ENCODE measurements at places on chromosomes 13 and 19. TPM values are rescaled to one million over a fixed set of nuclear protein-coding genes. Genes with fewer than 3 reads are reported as not detected.

The SIGLEC7 gene
- total RNA-seq, result not detected

The SH2D3A gene
- 0.95 TPM for total RNA-seq

The ZNF534 gene
- total RNA-seq, result not detected

The POSTN gene
- total RNA-seq, result 1.8 TPM

The KLK12 gene
- not detected for total RNA-seq

The ADGRE3 gene
- total RNA-seq, result not detected

The FXYD7 gene
- 0.85 TPM for total RNA-seq

The CGB1 gene
- not detected for total RNA-seq

The METTL21C gene
- total RNA-seq, result not detected

The SLC25A23 gene
- 39.9 TPM for total RNA-seq

The LRG1 gene
- 0.20 TPM for total RNA-seq

The ZNF253 gene
- 13.7 TPM for total RNA-seq

- no peak for DNase-seq
Observed at GRCh38 chr13:41402691-41403511, 54.4 kb upstream of the RGCC start.

GRCh38 chr13:27171244-27171826 is at the start of gene USP12:
Gene USP12 (minus strand): TSS chr13:27171811. CDS start chr13:27171639, 172 bp downstream.
- peak; percentile 54 for DNase-seq

- peak; percentile 89 for DNase-seq
Observed at GRCh38 chr13:30112602-30113435, 194.5 kb downstream of the KATNAL1 start.

DNA sequence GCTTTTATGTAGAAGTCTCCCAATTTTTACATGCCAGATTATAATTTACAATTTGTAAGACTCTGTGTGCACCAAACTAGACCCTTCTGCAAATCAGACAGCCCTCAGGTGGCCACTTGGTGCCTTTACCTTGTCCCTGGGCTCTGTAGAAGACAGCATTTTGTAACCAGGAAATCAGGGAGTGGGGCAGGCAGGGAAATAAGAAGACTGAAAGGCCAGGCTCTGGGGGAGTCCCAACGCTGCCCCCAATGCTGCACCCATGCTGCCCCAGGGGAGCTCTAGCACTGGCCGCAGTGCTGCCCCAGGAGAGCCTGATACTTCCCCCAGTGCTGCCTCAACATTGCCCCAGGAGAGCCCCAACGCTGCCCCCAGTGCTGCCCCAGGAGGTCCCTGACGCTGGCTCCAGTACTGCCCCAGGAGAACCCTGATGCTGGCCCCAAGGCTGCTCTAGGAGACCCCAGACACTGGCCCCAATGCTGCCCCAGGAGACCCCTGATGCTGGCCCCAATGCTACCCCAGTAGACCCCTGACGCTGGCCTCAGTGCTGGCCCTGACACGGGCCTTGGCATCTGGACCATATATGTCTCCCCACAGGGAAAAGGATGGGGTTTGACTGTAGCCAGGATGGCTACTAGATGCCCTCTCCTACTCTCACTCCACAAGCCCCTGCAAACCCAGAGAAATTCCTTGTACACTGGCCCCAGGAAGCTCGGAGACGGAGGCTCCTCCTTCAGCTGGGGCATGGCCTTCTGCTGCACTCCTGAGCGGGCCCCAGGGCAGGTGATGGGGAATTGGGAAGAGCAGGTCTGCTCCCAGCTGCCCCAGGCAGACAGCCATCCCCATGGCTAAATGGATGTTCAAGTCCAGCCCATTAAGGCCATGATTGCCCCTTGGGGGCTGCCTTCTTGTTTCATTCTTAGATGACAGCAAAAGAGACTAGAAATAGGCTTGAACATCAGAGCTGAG is 23.6 kb downstream of the VSTM2B start:
- DNase-seq, result no peak

GRCh38 chr13:40217675-40218074 is 448.8 kb downstream of the FOXO1 start:
- no peak for DNase-seq

- no peak for DNase-seq
Observed at GRCh38 chr19:52689843-52690368, 44.9 kb downstream of the ZNF611 start.

- DNase-seq, result no peak
Observed at GRCh38 chr13:112955271-112955937, 13.6 kb upstream of the MCF2L start.

DNA sequence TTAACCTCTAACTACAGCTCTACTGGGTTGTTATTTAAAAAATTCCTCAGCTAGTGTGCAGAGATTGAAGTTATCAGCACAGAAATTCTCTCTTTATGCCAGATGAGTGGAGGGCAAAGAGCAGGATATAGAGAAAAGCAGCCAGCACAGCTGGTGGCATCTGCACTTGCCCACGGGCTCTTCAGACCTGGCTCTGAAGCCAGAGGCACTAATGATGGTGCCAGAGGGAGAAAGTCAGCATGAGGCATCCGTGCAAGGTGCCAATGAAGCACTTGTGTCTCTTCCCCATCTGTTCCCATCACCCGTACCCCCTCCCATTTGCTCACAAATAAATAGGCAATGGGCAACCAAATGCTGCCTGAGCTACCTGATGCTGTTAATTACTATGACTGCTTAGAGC is 138.9 kb downstream of the OLFM4 start:
- peak; percentile 55 for DNase-seq

- DNase-seq, result no peak
Observed at GRCh38 chr13:75263741-75264407, 218.1 kb downstream of the TBC1D4 start.

DNA sequence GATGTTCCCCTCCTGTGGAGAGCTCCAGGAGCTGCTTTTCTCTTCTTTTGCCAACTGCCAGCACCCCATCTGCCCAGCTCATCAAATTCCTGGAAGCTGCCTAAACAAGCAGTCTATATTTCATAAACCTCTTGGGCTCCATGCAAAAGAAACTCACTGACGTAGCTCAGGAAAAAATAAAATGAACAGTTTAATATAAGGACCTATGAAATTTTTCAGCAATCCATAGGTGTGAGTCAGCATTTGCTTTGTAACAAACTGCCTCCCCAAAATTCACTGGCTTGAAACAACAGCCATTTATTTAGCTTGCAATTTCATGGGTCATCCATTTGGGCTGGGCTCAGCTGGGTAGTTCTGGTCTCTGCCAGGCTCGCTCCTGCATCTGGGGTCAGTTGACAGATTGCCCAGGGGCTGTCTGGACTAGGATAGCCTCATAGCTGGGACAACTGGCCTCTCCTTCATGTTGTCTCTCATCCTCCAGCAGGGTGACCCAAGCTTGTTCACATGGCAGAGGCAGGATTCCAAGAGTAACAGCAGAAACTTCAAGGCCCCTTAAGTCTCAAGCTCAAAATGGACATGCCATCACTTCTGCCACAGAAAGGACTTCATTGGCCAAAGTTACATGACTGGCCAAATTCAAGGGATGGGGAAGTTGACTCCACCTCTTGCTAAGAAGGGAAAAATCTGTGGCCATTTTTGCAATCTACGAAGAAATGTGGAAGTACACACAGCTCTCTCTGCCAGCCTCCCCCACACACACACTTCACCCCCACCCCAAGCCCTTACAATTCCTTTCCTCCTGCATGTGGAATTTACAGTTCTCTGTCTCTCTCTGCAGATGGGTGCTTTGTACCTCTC is 7.9 kb upstream of the PVR start:
- DNase-seq, result no peak

DNA sequence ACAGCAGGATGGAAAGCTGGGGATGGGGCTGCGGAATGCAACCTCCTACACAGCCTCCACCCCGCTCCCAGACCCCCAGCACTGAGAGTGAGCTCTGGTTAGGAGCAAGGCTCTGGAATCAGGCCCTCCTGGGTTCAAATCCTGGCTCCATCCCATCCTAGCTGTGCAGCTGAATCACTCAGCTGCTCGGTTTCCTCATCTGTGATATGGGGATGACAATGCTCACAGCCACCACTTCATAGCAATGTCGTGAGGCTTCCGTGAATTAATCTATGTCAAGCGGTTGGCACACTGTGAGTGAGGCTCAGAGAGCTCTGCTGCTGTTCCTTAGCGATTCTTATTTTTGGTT is 538 bp downstream of the ACP7 start:
- DNase-seq, result no peak

- DNase-seq, result no peak
Observed at GRCh38 chr19:29587518-29587986, 18.5 kb upstream of the POP4 start.

GRCh38 chr13:25798998-25799397 is 252.8 kb downstream of the SHISA2 start:
- DNase-seq, result no peak

DNA sequence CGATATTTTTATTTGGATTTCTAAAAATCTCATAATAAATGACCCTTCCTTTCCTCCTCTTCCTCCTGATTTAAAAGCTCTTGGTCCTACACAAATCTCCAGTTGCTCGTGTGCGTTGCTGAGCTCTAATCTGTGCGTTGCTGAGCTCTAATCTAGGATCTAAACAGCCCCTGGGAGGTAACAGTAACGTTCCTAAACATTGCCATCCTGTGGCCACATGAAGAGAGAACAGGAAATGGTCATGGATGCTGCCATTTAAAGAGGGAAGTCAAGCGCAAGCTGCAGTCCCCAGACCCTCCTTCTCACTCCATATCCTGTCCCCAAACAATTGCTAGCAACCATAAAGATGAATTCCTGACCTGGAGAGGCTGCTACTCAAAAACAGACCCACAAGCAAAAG is 170.8 kb downstream of the NUFIP1 start:
- peak; percentile 50 for DNase-seq

- DNase-seq, result peak; percentile 71
Observed at GRCh38 chr19:50719566-50719965, at the start of gene SHANK1. Gene SHANK1 (minus strand): TSS chr19:50719802. CDS start chr19:50716919, 2,883 bp downstream.

GRCh38 chr19:7969555-7969939 is 26.1 kb upstream of the TIMM44 start:
- no peak for DNase-seq

GRCh38 chr13:103514188-103514587 is 448.0 kb upstream of the SLC10A2 start:
- no peak for DNase-seq

DNA sequence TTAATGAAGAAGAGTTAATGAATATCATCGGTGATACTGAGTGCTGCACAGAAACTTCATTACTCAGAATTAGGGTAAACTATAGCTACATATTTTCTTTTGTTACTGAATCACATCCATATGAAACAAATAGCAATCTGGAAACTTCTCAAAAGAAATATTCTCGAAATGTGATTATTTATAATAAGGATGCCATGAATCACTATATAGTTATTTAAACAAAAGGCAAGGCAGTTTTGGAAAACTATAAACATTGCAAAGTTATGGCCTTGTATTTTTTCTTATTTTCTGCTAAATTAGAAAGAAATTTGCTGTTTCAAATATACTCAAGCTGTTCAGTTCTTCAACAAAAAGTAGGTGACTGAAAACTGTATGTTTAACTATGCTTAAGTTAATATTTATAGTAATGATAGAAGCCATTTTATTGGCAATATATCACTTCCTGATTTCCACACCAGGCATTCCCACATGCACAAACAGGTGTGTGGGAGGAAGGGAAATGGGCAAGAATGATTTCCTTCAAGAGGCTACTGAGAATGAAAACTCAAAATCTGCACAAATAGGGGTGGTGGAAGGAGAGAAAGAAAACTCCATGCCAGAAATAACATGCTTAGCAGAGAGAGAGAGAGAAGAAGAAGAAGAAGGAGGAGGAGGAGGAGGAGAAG is 74.5 kb upstream of the FRY start:
- no peak for DNase-seq

DNA sequence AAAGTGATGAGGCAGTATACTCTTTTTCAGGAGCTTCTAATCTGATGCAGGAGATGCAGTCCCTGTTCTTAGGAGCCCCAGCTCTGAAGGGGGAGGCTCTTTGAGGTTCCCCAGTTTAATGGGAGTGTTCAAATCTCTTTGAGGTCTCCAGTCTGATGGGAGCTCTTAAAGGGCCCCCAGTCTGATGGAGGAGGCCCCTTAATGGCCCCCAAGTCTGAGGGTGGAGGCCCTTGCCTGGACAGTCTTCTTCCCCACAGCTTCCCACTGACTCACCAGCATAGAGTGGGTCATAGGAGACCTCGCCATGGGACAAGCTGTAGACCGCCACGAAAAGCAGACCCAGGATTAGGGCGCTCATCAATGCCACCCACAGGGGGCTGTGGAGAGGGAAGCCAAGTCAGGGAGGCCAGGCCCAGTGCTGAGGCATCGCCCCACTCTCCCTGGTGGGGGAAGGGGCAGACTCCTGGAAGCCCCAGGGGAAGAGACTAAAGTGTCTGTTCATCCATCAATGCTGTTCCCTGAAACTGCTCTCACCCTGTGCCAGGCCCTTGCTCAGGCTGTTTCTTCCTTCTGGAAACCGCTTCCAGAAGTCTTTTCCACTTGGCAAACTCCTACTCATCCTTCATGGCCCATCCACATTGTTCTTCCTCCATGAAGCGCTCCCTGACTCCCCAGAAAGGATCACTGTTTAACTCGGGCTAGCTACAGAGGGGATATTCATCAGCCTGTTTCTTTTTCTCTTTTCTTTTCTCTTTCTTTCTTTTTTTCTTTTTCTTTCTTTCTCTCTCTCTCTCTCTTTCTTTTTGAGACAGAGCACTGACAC is 2.1 kb downstream of the TM6SF2 start:
- DNase-seq, result no peak

DNA sequence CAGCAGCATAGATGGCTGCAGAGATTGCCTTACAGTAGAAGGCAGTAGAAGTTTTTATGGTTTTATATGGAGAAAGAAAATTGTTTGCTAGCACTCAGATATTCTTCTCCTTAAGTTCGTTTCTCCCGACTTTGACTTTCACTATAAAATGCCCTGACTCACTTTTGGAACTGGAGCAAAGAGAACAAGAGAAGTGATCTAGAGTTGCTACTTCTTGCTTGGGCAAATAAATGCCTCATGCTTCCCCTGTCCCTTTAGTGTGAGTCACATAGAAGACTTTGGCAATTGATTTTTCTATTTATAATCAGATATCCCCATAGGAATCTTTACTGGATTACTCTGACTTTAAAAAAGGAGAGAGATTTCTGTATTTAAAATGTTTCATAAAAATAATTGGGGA is 46.9 kb downstream of the ITGBL1 start:
- no peak for DNase-seq

- DNase-seq, result no peak
Observed at GRCh38 chr13:95470574-95471366, 81.8 kb upstream of the CLDN10 start.

Data from A673 (cell line).